NCI-H2081 (cell line): ENCODE measurements at places on chromosomes 2 and 18.

DNA sequence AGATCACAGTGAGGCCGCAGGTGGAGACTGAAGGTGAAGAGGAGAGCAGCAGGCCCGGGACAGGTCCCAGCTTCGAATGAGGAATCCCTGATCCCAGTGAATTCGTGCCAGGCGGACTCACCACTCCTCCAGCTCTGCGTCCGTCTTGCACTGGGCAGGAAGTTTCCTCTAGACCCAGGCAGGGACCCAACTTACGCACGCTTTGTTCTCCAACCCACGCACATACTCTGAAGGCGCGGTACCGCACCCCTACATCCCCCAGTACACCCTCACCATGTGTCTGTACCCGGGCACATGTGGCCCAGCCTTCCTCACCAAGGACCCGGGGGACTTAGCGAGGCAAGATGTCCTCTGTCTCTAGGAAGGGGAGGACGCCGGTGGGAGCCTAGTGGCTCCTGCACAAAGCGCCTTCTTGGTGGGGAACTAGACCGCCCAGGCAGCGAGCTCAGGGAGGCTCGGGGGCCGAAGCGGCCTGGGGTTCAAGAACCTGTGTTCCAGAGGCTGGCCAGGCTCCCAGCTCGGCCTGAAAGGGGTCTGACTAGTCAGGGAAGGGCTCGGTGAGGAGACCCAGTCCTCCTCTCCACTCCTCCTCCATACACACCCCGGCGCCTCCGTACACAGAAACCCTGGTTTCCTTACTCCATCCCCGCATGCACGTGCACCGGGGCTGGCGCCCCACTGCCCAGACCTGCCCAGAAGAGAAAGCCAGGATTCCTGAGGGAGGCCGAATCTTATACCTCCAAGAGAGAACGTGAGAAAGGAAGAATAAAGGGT is 38.3 kb upstream of the ATP6V1B1 start:
- DNase-seq = no peak

GRCh38 chr2:59791004-59791618 is 762.3 kb downstream of the BCL11A start:
- no peak for DNase-seq

GRCh38 chr2:240603081-240603835 is 16.7 kb downstream of the CAPN10 start:
- no peak for DNase-seq

GRCh38 chr2:63788071-63788470 is 53.6 kb upstream of the UGP2 start:
- no peak for DNase-seq

DNA sequence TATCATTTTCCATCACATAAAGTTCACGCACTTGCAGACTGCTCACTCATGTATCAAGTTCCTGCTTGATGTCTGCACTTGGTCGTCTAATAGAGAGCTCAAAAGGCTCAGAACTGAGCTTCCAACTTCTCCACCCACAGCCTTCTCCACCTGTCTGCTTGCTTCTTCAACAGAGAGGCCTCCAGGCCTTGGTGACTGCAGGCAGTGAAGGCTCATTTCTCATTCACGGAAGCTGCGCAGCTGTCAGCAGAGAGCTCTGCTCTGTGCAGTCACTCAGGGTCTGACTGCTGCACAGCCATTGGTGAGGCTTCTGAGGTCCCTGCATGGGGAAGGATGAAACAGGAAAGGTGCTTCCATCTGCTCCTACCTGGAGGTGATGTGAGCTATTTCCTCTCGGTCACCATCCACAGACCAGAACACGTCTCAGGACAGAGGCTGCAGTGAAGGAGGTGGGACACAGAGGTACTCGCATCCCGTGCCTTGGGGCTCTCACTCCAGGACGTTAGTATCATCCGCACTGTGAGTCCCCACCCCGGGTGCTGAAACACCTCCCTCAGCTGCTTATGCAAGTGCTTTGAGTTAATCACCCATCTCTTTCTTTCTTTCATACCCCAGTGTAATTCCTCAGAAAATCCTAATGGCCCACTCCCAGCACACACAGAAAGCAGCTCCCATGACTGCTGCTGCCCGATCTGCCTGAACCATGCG is 126.2 kb downstream of the TMEM18 start:
- DNase-seq = no peak

DNA sequence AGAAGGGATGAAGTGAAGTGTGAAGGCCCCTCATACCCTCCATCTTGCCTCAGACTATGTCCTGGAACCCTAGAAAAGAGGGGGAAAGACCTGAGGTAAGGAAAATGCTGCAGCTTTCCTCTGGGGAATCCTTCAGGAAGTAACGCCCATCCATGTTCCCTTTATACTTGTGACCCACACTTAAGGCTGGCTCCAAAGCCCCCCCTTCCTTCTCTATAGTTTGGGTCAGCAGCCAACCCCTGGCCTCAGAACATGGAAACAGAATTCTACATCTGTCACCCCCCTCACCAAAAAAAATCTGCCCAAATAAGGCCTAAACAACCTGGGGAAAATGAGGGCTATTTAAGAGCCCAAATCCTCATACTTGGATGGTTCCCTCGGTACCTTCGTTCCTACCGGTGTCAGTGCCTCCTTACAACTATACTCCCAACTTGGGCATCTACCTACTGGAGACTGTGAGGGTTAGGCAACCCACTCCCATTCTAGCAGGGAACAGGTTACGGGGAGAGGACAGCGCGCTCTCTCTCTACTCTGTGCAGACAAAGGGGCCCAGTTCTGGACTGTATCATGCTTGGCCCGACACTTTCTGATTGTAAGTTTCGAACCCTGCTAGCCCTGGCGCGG is 689 bp downstream of the OST4 start:
- DNase-seq = no peak

DNA sequence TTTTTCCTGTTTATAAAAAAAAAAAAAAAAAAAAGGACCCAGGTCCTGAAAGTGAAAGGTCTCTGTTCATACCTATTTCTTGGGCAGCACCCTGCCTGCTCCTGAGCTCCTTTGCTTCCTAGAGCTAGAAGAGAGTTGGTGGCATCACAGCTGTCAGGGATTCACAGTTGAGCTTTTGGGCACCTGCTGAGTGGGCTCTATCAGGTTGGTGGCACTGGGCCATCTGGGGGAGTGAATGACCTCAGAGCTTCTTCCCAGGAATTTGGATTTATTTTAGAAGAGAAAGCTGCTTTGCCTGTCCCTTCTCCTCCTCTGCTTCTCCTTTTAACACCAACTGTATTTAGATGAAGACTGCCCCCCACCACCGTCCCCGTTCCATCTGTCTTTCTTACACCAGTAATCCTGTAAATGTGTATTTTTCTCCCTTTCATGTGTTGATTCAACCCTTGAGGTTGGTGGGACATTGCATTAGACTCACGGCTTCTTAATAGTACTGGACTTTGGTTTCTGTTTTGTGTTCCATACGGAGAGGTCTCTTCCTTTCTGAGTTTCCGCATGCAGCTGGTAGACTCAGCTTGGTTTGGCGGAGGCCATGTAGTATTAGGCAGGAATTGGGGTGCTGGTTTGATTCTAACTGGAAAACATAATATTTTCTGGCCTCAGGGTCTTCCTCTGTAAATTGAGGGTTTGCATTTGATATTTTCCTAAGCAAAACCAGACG is 7.6 kb upstream of the MGAT5 start:
- no peak for DNase-seq

- DNase-seq = peak; percentile 87
These were observed at the start of gene UBXN2A for GRCh38 chr2:23939987-23940717. UBXN2A (plus strand) TSS chr2:23940463; CDS start chr2:23958315, 17,852 bp downstream.

GRCh38 chr2:126836761-126837679 is 61.7 kb upstream of the TEX51 start:
- no peak for DNase-seq

- no peak for DNase-seq
These were observed 944.9 kb upstream of the ZEB2 start for GRCh38 chr2:145464866-145465265.

GRCh38 chr2:61340242-61340641 is 130.6 kb downstream of the USP34 start:
- no peak for DNase-seq

DNA sequence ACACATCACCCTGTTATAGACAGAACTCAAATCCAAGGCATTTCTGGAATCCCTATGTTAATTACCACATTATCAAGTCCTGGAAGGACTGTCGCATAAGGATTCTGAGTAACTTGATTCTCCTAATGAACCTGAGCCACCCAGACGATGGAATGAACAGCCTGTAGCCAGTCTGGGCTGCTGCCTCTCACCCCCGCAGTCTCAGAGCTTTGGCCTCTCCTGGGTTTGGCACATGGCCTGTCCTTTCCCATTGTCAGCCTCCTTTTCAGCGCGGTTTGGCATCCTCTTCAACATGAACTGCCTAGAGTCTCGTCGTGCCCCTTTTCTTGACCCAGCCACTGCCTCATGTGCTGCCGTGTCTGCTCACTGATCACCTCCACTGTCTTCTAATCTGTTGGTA is 147.6 kb downstream of the SLC8A1 start:
- no peak for DNase-seq

- no peak for DNase-seq
These were observed 2.9 kb downstream of the C1QL2 start for GRCh38 chr2:119155633-119156032.

DNA sequence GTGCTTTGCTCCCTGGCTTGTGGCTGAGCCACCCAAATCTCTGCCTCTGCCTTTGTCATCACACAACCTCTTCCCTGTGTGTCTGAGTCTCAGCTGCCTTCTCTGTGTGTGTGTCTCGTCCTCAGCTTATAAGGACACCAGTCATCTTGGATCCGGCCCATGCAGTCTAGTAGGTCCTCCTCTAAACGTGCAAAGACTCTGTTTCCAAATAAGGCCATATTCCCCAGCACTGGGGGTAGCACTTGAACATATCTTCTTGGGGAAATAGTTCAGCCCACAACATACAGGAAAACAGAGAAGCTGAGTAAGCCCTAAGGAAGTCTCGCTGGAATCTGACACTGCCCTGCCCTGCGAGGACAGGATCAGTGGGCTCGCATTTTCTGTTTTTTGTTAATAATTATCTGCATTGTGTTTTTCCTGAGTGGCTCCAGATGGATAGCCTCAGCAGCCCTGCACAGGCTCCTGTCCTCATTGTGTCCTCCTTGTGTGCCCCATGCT is 42.1 kb downstream of the MTCL1 start:
- no peak for DNase-seq

DNA sequence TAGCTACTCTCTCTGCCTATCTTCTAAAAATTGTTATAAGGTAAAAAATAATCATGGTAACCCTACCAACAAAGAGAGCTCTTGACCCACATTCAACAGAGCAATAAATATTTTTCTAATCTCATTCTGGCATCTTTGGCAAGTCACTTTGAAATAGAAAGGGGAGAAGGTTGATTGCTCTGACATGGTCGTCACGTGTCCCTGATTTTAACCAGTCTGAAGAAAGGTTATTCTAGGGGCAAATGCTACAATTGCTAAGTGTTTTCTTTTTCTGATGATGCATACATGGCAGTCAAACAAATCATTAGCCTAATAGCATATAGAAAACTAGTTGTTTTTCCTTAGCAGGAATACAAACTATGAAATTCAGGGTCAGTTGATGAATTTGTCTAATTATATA is 153.3 kb upstream of the MAP3K20 start:
- no peak for DNase-seq

- DNase-seq = peak; percentile 2
These were observed 27.0 kb downstream of the SKA1 start for GRCh38 chr18:50401888-50402287.

DNA sequence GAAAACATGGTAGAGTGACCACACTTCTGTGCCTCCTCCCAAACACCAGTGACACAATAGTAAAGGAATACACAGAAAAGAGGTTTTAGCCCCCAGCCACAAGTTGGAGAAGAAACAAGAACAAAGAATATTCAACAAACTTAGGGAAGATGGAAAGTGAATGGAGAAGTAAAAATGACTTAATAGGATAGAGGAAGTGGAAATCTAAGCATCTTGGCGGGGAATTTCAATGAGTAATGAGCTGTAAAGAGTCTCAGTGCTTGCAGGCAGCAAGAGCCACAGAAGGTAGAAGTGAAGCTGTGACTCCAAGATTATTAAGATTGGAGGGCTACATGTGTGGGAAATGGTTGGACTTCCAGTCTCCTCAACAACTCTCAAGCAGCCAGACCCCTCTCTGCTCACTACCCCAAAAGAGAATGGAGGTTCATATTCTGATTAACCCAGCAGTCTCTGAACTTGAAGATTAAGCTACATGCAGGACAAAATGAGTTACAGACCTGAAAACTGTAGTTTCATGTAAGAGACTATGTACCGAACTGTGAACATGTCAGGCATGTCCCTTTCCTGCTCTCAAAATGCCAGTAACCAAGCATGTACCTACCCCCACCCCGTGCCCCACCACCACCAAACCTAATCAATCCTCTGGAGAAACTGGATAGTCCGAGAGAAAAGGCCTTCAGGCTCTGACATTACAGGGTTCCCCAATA is 16.9 kb upstream of the HNRNPLL start:
- no peak for DNase-seq

DNA sequence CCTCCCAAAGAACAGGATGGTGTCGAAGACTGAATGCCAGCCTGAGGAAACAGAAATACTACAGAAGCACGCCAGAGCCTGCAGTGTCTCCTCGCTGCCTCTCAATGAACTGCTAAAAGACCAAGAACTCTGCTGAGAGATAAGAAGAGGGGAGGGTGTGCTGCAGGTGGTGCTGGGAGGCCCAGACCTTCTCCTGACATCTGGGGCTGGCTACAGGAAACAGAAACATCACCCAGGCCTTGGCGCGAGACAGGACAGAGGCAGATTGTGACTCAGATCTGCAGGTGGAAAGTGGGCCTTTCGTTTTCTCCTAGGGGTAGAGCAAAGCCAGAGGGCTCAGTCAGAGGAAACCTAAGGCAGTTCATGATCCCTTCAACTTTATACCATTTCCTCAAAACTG is 250.3 kb upstream of the TCF4 start:
- DNase-seq = no peak

- no peak for DNase-seq
These were observed 364.2 kb downstream of the NYAP2 start for GRCh38 chr2:225763711-225764110.

DNA sequence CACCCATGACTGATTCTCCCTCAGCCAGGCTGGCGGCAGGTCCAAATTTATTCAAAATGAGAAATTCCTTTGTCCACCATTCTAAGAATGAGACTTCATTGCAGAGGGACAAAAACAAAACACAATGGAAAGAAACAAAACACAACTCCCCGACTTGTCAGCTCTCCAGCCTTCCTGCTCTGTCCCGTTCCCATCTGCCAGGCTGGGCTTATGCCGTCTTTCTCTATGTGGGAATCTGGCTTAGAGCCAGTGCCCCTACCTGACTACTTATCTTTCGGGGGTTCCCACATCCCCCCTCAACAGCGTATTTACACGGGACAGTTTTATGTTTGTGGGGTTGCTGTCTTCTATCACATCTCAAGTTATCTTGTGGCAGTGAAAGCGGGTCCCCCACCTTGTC is 13.8 kb downstream of the CELF4 start:
- DNase-seq = no peak

GRCh38 chr2:7994397-7994951 is 687.4 kb upstream of the ID2 start:
- DNase-seq = peak; percentile 53

- no peak for DNase-seq
These were observed at the start of gene DCTN1 for GRCh38 chr2:74379851-74380789. DCTN1 (minus strand) TSS chr2:74380311; CDS start chr2:74380037, 274 bp downstream.

- DNase-seq = no peak
These were observed 9.3 kb downstream of the TGOLN2 start for GRCh38 chr2:85318222-85319074.
